ENCODE measurements at places on chromosomes 12 and 14.

DNA sequence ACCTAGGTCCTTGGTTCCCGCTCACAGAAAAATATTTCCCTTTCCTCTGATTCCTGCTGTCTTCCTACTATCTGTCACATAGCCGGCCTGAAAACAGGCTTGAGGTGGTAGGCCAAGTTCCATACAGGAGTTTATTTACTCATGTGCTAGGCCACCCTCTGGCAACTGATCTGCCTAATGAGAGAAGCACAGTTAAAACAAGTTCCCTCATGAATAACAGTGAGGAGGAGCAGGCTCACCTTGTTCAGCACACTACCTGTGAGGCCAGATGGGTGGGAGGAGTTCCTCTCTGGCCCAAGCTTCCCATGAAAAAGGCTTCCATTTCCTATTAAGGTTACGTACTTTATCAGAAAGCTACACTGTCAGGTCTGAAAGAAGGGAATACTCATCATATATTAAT lies 206.0 kb downstream of the MYRFL start:
- H3K27ac ChIP-seq, result no peak overlapping the region
- no peak overlapping the region for H3K4me3 ChIP-seq
- no peaks in the 10 kb centered on the region for H3K36me3 ChIP-seq

DNA sequence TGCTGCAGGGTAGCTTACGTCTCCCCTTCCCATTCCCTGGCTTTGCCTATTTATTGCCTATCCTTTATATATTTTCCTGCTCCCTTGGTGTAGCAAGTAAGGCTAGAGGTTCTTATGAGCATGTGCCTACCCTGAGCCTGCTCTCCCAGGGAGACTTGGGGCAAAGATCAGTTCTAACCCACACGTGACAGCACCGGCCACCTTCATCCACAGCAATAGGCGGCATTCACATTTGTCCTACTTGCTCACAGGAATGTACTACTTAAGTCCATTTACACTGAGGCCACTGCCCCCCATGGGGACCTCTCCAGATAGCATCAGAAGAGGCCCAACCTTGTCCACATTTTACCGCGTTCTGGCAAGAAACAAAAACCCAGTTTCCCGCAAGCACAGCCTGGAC lies 8.7 kb downstream of the GPR68 start:
- H3K4me1 ChIP-seq, result peaks cover 9% of the 10 kb centered on the region

GRCh38 chr12:54719691-54720090 lies 71.5 kb upstream of the DCD start:
- no peaks in the 10 kb centered on the region for H3K36me3 ChIP-seq
- H3K4me1 ChIP-seq, result no peaks in the 10 kb centered on the region
- no peak for ATAC-seq
- H3K4me3 ChIP-seq, result no peak overlapping the region

GRCh38 chr12:92114834-92115233 lies 30.8 kb downstream of the BTG1 start:
- no peaks in the 10 kb centered on the region for H3K27me3 ChIP-seq
- no peak overlapping the region for H3K27ac ChIP-seq
- ATAC-seq, result no peak
- no peaks in the 10 kb centered on the region for H3K36me3 ChIP-seq
- no peaks in the 10 kb centered on the region for H3K4me1 ChIP-seq

DNA sequence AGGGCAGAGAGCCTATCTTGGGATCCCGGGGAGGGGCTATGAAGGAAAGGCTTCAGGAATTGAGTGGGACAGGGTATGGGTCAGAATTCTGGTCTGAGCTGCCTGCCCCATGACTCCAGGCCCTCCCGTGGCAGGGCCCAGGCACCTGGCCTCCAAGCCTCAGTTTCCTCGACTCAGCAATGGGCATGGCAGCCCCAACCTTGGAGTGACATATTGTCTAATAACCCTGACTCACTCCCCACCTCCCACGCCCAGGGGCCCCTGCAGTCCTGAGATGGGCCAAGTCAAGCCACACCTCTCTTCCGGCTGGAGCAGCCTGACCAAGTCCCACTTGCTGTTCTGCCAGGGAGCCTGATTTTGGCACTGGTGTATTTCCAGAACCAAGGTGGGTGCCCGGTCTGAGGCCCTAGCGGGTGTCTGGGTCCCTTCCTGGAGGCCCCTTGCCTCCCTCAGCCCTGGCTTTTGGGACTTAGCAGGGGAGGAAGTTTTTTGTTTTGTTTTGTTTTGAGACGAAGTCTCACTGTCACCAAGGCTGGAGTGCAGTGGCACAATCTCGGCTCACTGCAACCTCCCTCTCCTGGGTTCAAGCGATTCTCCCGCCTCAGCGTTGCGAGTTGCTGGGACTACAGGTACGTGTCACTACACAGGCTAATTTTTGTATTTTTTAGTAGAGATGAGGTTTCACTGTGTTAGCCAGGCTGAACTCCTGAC lies 40.3 kb upstream of the RCOR1 start:
- H3K4me1 ChIP-seq, result no peaks in the 10 kb centered on the region
- H3K36me3 ChIP-seq, result no peaks in the 10 kb centered on the region
- H3K4me3 ChIP-seq, result no peak overlapping the region
- peaks cover 10% of the 10 kb centered on the region for H3K27me3 ChIP-seq

- no peak overlapping the region for H3K4me3 ChIP-seq
- H3K4me1 ChIP-seq, result no peaks in the 10 kb centered on the region
- no peak overlapping the region for H3K27ac ChIP-seq
- peaks cover 6% of the 10 kb centered on the region for H3K27me3 ChIP-seq
These were observed 565.8 kb upstream of the TBX3 start for GRCh38 chr12:115249671-115250278.

- peaks cover 9% of the 10 kb centered on the region for H3K4me1 ChIP-seq
- peaks cover 2% of the 10 kb centered on the region for H3K27me3 ChIP-seq
- no peak overlapping the region for H3K4me3 ChIP-seq
- H3K36me3 ChIP-seq, result no peaks in the 10 kb centered on the region
These were observed 14.1 kb upstream of the SERPINA6 start for GRCh38 chr14:94337274-94337673.

DNA sequence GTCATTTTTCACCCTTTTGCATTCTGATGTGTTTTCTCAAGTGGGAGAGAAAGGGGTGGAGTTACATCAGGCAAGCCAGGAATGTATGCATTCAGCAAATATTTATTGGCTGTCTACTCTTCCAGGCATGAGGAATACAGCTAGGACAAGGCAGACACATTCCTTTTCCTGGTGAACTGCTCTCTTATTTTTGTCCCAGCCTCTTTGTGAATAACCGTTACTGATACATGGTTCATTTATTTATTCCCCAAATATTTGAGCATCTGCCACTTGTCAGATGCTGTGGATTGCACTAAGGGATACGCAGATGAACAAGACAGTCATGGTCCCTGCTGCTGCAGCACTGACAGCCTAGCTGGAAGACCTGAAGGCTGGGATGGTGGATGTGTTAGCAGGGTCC lies 6.1 kb downstream of the PELI2 start:
- no peaks in the 10 kb centered on the region for H3K27me3 ChIP-seq
- H3K27ac ChIP-seq, result no peak overlapping the region
- no peaks in the 10 kb centered on the region for H3K36me3 ChIP-seq
- no peak for ATAC-seq
- H3K4me3 ChIP-seq, result no peak overlapping the region

DNA sequence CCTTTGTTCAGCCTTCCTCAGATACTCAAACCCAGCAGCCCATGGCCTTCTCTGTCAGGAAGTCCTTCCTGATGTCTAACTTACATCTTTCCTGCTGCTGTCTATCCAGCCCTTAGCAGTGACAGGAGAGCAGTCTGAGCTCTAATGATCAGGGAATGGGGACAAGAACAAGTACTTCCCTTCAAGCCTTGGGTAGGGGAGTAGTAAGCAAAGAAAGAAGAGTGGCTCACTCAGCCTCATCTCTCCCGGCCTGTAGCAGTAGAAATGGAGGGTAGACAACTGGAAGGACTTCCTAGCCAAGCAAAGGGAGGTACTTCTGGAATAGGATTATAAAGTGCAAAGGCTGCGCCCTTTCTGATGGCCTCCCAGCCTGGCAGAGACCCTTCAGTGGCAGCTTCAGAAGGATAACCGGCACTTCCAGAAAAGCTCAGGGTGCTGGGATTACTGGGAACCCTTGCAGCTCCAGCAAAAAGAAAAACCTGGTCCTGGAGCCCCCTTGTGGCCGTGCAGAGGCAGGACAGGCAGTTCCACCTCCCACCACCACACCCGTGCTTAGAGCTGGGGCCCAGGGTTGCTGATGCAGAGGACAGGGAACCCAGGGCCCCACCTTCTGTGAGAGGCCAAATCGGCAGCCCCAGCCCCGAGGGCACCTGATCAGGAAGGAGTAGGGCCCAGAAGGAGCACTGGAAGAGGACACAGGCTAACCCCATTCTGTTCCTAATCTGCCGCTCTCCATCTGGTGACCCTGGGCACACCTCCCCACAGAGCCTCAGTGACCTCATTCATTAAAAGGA lies 12.4 kb upstream of the SMUG1 start:
- no peaks in the 10 kb centered on the region for H3K4me1 ChIP-seq
- no peaks in the 10 kb centered on the region for H3K36me3 ChIP-seq
- no peak overlapping the region for H3K4me3 ChIP-seq
- peaks cover 91% of the 10 kb centered on the region for H3K27me3 ChIP-seq
- no peak overlapping the region for H3K27ac ChIP-seq

- H3K27me3 ChIP-seq, result peaks cover 5% of the 10 kb centered on the region
- H3K4me1 ChIP-seq, result no peaks in the 10 kb centered on the region
- ATAC-seq, result no peak
- H3K36me3 ChIP-seq, result no peaks in the 10 kb centered on the region
These were observed 1367.5 kb downstream of the AACS start for GRCh38 chr12:126432780-126433179.

DNA sequence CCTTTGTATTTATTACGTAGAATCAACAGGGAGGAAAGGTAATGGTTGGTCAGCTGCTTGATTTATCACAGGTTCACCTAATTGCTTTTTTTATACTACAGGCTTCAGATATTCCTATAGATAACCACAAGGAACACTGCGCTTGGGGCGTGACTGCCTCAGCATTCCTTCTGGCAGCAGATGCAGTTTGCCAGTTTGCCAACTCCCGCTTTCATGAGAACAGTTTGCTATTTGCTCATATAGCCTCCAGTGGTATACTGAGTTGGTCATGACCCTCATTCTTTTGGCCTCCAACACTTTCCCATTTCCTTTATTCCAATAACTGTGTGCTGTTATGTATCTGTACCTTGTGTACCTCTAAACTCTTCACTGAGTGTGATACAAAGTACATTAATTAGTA lies 38.6 kb upstream of the ACSM4 start:
- no peak overlapping the region for H3K4me3 ChIP-seq
- H3K36me3 ChIP-seq, result no peaks in the 10 kb centered on the region
- no peak overlapping the region for H3K27ac ChIP-seq
- no peak for ATAC-seq
- no peaks in the 10 kb centered on the region for H3K4me1 ChIP-seq

DNA sequence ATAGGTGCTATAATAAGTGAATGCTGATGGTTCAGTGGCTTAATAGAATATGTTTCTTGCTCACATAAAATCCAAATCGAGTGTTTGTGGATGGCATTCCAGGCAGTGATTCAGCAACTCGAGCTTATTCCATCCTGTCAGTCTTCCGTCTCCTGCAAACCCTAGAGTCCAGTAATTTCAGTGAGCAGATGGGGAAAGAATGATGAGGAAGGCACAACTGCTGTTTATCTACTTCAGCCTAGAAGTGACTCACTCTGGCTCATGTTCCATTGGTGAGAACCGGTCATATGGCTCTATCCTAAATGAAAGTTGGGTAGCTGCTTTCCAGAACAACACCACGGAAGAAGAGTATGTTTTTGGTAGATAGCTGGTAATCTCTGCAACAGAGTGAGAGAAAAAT lies 421.8 kb upstream of the PDE3A start:
- no peaks in the 10 kb centered on the region for H3K4me1 ChIP-seq
- H3K36me3 ChIP-seq, result no peaks in the 10 kb centered on the region
- H3K27me3 ChIP-seq, result no peaks in the 10 kb centered on the region
- no peak overlapping the region for H3K4me3 ChIP-seq

- no peaks in the 10 kb centered on the region for H3K36me3 ChIP-seq
- peak overlapping the region; percentile 74 for H3K27ac ChIP-seq
These were observed 166.7 kb downstream of the SLC38A4 start for GRCh38 chr12:46659032-46659650.

- H3K36me3 ChIP-seq, result no peaks in the 10 kb centered on the region
- H3K27me3 ChIP-seq, result no peaks in the 10 kb centered on the region
- no peaks in the 10 kb centered on the region for H3K4me1 ChIP-seq
- no peak overlapping the region for H3K27ac ChIP-seq
These were observed 8.4 kb upstream of the C12orf75 start for GRCh38 chr12:105322070-105322469.

- H3K36me3 ChIP-seq, result no peaks in the 10 kb centered on the region
- no peaks in the 10 kb centered on the region for H3K27me3 ChIP-seq
- ATAC-seq, result no peak
- H3K27ac ChIP-seq, result no peak overlapping the region
These were observed 5.9 kb upstream of the PPFIBP1 start for GRCh38 chr12:27517961-27518665.

GRCh38 chr12:26126340-26127284 lies 1.8 kb upstream of the BHLHE41 start:
- no peaks in the 10 kb centered on the region for H3K36me3 ChIP-seq
- H3K27ac ChIP-seq, result peak overlapping the region; percentile 98
- peak overlapping the region; percentile 53 for H3K4me3 ChIP-seq
- no peaks in the 10 kb centered on the region for H3K27me3 ChIP-seq
- ATAC-seq, result peak; percentile 84

GRCh38 chr14:43651896-43652295 lies 855.2 kb downstream of the FSCB start:
- H3K27ac ChIP-seq, result no peak overlapping the region
- H3K4me3 ChIP-seq, result no peak overlapping the region
- H3K36me3 ChIP-seq, result no peaks in the 10 kb centered on the region
- no peaks in the 10 kb centered on the region for H3K4me1 ChIP-seq
- ATAC-seq, result no peak
- no peaks in the 10 kb centered on the region for H3K27me3 ChIP-seq

- no peak overlapping the region for H3K27ac ChIP-seq
- H3K4me1 ChIP-seq, result no peaks in the 10 kb centered on the region
- peak overlapping the region; percentile 44 for H3K4me3 ChIP-seq
- no peaks in the 10 kb centered on the region for H3K27me3 ChIP-seq
These were observed 676 bp downstream of the SERPINA3 start for GRCh38 chr14:94612580-94613554.

- H3K27ac ChIP-seq, result no peak overlapping the region
- H3K36me3 ChIP-seq, result no peaks in the 10 kb centered on the region
- ATAC-seq, result peak; percentile 71
- H3K4me1 ChIP-seq, result no peaks in the 10 kb centered on the region
- no peak overlapping the region for H3K4me3 ChIP-seq
These were observed 57.1 kb downstream of the ATG14 start for GRCh38 chr14:55354500-55354899.

DNA sequence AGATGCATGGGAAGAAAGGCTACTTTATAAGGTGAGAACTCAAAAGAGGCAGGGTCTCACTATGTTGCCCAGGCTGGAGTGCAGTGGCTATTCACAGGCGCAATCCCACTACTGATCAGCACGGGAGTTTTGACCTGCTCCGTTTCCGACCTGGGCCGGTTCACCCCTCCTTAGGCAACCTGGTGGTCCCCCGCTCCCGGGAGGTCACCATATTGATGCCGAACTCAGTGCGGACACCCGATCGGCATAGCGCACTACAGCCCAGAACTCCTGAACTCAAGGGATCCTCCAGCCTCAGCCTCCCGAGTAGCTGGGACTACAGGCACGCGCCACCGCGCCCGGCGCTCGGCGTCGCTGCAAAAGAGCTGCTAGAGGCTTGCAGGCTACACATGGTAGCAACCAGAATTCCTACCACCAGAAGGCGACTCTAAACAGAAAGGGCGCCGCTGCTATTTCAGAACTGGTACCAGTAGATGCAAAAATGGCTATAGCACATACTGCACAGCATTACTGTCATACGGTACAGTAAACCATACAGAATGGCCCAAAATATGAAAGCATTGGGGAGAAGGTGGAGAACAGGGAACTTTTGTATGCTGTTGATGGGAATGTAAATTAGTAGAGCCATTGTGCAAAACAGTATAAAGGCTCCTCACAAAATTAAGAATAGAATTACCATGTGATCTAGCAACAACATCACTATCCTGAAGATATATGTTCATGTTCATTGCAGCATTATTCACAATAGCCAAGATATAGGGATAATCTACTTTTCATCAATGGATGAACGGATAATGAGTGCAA lies 1.2 kb upstream of the NEMF start:
- peaks cover 8% of the 10 kb centered on the region for H3K4me1 ChIP-seq
- peak overlapping the region; percentile 62 for H3K4me3 ChIP-seq
- H3K27me3 ChIP-seq, result no peaks in the 10 kb centered on the region
- H3K36me3 ChIP-seq, result no peaks in the 10 kb centered on the region
- peak; percentile 54 for ATAC-seq

Measured in gastroesophageal sphincter (tissue), 4 donors.